ENCODE measurements at places on chromosomes 13 and 19.

DNA sequence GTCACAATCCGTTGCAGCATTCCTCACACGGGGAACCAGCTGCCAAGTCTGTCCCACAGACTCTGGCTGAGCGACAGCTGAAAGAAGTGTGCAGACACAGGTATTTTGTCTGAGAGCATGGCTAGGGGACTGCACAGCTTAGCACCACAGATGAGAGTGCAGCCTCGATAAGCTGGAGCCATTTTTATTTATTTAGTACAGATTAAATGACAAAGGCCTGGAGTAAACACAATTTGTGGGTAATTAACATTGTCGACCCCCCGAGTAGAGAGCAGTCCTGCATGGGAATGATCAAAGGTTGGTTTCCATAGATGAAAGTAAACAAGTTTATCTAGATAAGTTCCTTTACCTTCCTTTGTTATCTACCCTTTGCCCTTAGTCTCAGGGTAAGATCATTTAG, 836.2 kb downstream of the DACH1 start:
- DNase-seq: no peak

- no peak for DNase-seq
Measured at GRCh38 chr13:24473686-24474085, 38.9 kb downstream of the PARP4 start.

GRCh38 chr19:43778651-43779050, 2.1 kb downstream of the KCNN4 start:
- DNase-seq: no peak

DNA sequence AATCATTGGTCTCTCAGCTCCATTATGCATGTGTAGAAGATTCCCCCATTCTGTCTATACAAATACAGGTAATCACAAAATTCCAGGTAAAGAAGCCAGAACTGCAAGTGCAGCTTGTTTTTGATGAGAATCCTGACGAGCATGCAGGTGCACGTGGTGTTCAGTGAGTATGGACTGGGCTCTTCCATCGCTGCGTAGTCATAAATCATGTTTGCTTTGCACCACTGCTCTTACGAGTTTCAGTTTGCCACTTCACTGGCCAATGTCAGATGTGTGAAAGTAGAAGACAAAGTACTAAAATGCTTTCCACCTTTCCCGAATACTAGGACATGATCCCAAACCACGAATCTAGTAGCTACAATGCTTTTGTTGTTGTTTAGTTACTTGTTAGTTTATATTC, 390.7 kb downstream of the LIG4 start:
- no peak for DNase-seq

GRCh38 chr19:6803036-6803404, 30.5 kb downstream of the VAV1 start:
- no peak for DNase-seq

DNA sequence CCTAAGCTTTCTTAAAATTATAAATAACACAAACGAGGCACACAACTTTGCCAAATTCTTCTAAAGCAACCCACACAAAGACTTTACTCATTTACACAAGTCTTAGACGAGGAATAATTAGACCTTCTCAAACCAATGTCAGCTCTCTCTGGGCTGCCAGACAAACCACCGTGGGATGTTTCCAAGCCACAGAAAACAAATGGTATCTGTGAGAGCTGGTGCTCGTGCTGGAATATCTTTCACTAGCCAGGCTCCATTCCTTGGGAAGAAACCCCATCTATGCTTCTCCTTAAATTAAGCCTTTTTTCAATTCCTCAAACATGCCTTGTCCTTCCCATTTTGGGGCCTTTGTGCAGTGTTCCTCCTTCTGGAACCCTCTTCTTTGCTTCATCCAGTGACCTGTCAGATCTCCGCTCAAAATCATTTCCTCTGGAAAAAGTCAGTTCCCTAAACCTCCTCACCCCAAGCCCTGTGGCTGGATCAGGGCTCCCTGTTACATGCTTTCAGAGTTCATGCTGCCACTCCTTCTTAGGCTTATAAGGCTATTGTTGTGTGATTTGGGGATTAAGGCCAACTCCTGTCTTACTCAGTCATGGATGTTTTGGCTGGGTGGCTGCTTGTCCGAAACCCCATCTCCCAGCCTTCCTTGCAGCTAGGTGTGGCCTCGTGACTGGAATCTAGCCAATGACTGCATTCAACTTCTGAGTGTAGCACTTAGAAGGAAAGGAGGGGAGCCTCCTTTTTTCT, 64.2 kb upstream of the GTF2F2 start:
- peak; percentile 42 for DNase-seq

DNA sequence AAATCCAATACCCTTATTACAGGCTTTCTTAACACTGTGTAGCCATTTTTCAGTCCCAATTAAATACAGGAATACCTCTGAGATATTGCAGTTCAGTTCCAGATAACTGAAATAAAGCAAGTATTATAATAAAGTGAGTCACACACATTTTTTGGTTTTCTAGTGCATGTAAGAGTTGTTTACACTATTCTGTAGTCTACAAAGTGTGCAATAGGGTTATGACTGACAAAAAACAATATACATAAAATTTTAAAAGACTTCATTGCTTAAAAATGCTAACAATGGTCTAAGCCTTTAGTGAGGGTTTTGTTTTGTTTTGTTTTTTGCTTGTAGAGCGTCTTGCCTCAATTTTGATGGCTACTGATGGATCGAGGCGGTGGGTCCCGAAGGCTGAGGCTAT, 434.4 kb upstream of the NBEA start:
- no peak for DNase-seq

GRCh38 chr19:38945562-38946228, 15.0 kb downstream of the MRPS12 start:
- DNase-seq: peak; percentile 41

All from stimulated activated CD8-positive, alpha-beta memory T cell treated with anti-CD3 and anti-CD28 coated beads, Interleukin-4, amount 100 ng/mL, for 48 hours (primary cell).